ENCODE measurements at places on chromosomes 7 and 10.
A peak's percentile ranks its signal among the peaks of the same experiment; 100 is the strongest.

DNA sequence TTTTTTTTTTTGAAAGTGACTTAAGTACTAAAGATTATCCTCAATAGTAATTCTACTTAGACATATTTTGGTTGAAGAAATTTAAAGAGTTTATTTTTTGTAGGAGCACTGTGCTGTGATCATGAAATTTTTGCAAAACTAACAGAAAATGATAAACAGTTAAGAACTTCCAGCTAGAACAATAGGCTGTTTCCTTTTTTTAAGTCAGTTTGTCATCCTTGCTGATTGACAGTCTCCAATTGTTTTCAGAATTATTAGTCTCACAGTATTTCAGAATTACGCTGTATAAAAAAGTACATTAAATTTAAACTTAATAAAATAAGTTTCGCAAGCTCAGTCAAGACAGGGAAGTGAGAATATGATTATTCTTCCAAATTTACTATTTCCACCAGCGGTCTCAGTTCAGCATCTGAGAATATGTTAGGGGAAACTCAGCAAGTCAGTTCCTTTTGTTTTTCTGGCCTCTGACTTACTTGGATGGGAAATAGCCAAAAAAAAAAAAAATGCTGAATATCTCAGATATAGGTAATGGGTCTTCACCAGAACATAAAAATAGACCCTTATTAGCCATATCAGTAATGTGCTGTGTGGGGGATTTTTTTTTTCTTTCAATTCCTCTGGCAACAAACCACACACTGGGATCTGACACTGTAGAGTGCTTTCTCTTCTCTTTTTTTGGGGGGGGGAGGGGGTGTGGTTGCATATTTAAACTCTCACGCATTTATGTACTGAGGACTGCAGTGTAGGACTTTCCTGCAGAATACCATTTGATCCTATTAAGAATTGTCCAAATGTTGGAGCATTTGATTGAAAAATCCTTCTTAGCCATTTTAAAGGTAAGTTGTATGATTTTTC, at the start of gene CD36:
Gene CD36 (plus strand): TSS at position 732 of the 855 bp plus-strand sequence. CDS start 8,099 bp downstream, outside the sequence.
- no peak for DNase-seq

DNA sequence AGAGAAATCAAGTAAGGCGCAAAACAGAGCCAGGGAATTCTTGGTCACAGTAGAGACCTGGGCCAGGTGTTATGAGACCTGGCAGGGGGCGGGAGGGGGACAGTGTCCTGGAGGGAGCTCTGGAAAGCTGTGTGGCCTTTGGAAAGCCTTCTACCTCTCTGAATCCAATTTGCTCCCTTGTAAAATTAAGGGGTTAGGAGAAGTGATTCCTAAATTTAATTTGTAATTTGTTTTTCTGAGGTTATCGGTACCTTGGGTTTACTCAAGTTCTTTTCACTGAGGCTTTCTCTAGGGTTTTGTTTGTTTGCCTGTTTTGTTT, 920.8 kb downstream of the TYW1 start:
- DNase-seq, result no peak

DNA sequence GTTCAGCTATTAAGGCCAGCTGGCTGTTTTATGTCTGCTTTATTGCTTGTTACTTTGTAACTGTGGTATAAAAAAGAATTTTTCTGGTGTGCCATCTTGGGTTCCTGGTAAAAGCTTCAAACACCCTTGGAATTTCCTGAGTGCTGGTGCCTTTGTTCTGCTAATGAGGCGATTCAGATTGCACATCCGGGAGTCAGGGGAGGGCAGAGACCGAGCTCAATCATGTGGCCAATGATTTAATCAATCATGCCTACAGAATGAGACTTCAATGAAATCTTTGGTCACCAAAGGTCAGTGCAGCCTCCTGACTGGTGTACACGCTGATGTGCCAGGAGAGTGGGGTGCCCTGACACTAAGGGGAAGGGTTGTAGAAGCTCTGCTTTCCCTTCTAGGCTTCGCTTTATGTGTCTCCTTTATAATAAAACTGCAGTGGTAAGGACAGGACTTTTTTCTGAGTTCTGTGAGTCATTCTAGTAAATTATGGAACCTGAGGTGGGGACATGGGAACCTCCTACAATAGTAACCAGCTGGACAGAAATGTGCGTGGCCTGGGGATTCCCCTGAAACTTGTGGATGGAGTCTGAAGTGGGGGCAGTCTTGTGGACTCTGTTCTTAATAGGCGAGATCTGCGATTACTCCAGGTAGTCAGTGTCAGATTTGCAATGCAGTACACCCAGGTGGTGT, 69.4 kb upstream of the OGDHL start:
- no peak for DNase-seq

DNA sequence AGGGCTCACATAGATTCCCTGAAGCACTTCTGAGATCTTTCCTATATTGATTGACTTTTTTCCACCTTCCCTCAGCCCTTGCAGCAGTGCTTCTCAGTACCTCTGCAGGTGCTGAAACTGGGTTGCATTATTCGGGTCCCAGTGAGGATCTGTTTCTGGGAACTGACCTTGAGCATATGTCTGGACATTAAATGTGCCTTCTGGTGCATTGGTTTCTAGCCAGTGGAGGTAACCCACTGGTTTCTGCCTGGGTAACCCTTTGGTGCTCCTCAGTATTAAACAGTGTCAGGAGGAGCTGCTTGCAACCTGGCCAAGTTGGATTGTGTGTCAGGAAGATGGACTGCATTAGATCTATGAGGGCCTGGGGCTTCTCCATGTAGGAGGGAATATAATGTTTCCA, 213.3 kb upstream of the KCND2 start:
- no peak for DNase-seq

DNA sequence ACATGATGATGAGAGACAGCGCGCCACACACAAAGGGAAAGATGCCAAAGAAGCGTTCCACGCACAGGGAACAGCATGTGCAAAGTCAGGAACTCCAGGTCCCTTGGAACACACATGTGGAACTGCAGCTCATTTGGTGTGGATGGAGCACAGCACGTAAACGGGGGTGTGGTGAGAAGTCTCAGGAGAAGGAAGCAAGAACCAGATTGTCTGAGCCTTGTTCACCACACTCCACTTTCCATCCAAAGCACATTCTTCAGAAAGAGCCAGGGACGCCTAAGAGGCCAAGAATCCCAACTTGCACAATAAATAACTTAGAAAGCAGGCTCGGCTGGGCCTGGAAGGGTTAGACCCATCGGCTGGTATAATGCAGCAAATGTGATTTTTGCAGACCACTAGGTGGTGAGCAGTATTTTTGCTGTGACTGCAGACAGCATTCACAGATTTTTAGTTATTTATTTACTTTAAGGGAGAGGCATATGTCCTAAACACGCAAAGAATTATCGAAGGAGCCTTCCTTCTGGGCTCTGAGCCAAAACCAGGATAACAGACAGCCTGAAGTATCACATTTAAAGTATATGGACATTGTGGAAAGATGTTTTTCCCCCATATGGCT, 27.9 kb upstream of the ASCC1 start:
- DNase-seq, result peak; percentile 22

DNA sequence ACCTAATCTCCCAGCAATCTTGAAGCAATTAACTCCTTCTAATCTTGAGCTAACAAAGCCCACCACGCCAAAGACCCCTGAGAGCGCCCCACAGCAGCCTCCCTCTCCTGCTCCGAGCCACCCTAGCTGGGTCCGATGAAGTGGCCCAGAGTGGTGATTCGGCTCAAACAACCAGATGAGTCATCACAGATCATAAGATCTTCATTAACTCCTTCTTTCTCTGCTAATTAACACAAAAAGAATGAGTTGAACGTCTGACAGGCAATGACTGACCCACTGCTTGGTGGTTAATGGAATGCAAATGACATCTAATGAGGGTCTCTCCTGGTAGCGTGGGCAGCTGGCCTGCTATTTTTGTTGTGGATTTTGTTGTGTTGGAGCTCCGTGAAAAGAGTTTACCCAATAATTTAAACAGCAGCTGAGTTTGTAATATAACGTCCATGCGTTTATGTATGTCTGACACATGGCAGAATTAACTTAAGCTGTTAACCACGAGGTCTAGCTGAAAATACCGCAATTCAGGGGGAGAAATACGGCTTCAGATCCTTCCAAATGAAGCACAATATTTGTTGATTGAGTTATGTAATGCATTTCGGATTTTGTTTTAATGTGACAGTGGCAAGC, 161.4 kb downstream of the RAB11FIP2 start:
- no peak for DNase-seq

DNA sequence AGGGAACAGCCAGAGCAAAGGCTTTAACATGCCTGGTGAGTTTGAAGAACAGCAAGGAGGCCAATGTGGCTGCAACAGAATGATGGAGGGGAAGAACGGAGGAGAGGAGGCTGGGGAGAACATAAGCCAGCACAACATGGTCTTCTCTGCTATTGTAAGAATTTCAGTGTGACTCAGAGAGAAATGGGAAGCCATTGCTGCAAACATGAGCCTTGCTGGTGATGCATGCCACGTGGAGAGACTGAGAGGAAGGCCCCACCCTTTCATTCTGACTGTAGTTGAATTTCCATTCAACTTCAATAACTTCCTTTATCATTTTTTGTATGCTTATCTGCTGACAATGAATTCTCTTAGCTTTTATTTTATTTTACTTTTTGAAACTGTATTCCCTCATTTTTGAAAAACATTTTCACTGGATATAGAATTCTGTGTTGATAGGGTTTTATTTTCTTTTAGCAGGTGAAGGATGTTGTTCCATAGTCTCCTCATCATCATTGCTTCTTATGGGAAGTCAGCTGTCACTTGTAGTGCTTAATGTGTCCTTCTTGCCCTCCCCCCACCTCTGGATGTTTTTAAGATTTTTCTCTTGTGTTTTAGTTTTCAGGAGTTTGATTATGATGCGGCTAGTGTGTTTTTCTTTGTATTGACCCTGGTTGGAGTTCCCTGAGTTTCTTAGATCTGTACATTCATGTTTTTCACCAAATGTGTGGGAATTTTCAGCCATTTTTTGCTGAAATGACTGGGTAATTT, 46.4 kb upstream of the LEP start:
- no peak for DNase-seq

DNA sequence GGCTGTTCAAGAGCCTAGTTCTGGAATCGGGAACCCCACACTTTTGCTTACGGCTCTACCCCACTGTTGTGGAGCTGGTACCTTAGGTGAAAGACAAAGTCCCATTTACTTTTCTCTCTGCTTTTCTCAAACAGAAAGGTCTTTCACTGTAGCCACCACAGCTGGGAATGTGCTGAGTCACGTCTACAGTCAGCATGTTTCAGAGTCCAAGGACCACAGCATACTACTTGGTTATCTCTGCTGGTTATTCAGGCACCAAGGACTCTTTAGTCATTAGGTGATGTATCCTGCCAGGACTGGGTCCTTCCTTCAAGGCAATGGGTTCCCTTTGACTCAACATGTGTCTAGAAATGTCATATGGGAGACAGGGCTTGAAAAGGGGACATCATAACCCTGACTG, 266.8 kb upstream of the STEAP1 start:
- DNase-seq, result no peak

- DNase-seq, result no peak
Measured at GRCh38 chr7:22667562-22668239, 59.3 kb upstream of the IL6 start.

GRCh38 chr10:11706895-11707567, 35.2 kb upstream of the ECHDC3 start:
- no peak for DNase-seq

- no peak for DNase-seq
Measured at GRCh38 chr7:2761801-2762497, 73.9 kb downstream of the AMZ1 start.

- DNase-seq, result no peak
Measured at GRCh38 chr7:151873402-151873965, 3.4 kb downstream of the PRKAG2 start.

GRCh38 chr7:39754326-39755120, 131.2 kb downstream of the RALA start:
- DNase-seq, result no peak

DNA sequence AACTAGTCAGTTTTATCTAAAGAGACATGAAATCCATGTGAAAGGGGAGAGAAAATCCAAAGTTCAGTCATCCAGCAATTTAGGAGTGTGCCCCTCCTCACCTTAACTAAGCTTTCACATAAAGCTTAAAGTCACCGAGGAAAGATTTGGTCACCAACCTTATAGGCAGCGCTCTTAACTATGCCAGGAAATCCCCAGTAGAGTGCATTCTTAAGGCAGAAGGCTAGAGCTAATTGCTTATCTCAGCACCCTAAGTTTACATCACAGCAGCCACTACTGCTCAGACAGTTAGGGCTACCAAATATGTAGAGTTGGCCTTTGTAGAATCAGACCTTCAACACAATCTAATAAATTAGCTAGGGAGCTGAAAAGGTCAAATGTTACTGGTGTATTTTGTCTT, 47.9 kb downstream of the MTPN start:
- no peak for DNase-seq

DNA sequence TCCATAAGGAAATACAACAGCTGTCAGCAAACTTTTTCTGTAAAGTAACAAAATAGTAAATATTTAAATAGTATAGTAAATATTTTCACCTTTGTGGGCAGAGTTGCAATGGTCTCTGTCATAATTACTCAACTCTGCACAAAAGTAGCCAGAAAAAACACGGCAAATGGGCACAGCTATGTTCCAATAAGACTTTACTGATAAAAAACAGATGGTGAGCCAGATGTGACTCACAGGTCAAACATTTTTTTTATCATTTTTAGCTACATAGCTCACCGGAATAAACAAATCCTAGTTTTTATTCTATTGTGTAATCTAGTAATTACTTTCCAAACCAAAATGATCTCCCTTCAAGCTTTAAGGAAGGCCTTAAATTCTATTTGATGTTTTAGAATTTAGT, 55.3 kb downstream of the NCAPG2 start:
- DNase-seq, result no peak

- no peak for DNase-seq
Measured at GRCh38 chr10:35855155-35855947, 213.3 kb upstream of the FZD8 start.

- no peak for DNase-seq
Measured at GRCh38 chr7:37960483-37960882, 40.0 kb downstream of the EPDR1 start.

DNA sequence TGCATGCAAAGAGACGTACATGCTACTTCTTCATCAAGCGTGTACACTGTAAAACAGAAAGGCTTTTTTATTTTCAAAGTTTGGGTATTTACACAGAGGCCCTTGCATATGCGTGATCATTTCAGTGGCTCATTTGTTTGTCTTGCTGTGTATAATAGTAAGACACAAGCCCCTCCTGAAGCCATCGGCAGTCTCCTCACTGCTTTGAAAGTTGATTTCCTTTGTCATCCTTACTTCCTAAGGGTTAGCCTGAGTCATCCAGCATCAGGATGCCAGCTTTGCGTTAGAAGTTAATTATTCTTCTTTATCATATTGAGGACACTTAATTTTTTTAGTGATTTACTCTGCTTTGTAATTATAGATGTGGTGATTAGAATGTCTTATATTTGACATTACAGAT, 72.5 kb upstream of the CTBP2 start:
- no peak for DNase-seq
